Cardiac septum (tissue), 1 donor: ENCODE measurements at places on chromosomes 12 and 14. TPM values are rescaled to one million over a fixed set of nuclear protein-coding genes. Genes with fewer than 3 reads are reported as not detected.

GRCh38 chr12:124881123-124881522 is 17.5 kb upstream of the SCARB1 start:
- no peak for DNase-seq

DNA sequence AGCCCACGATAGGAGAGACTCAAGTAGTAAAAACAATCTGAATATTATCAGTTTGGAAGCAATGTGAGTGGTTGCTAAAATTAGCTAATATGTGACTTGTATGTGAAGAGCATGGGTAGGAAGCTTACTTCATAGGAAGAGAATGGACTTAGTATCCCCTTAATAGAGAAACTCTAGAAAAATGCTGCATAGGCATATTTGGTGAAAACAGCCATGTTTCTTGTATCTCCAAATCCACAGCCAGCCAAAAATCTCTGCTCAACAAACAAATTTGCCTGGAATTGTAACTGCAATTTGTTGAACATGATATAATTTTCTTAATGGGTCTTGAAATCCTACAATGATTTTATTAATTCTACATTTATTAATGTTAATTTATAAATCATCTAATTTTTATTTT is 1252.9 kb upstream of the TMEM132C start:
- DNase-seq: no peak

The BEST3 gene
- 0.73 TPM for total RNA-seq

The BBOF1 gene
- 3.9 TPM for total RNA-seq

- DNase-seq: peak; percentile 85
Measured at GRCh38 chr14:92951912-92952471, 29.0 kb downstream of the CHGA start.

The PARPBP gene
- total RNA-seq: 0.51 TPM

The ALG10 gene
- total RNA-seq: 3.5 TPM

The PTCSC3 gene
- not detected for total RNA-seq

- no peak for DNase-seq
Measured at GRCh38 chr14:85599939-85600338, 70.0 kb downstream of the FLRT2 start.

DNA sequence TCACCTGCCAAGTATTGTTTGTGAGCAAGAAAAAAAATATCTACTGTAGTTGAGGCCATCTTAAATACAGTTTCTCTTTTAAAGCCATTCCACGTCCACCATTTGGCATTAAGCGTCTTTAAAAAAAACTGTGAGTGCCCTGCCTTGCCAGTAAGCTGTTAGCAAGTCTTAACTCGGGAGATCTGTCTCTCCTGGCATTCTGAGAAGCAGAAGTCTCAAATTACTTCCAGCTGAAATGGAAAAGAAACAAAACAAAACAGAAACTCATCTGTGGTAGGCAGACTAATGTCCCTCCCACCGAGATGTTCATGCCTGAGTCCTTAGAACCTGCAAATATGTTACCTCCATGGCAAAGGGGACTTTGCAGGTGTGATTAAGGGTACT is 126.2 kb downstream of the CRADD start:
- no peak for DNase-seq

DNA sequence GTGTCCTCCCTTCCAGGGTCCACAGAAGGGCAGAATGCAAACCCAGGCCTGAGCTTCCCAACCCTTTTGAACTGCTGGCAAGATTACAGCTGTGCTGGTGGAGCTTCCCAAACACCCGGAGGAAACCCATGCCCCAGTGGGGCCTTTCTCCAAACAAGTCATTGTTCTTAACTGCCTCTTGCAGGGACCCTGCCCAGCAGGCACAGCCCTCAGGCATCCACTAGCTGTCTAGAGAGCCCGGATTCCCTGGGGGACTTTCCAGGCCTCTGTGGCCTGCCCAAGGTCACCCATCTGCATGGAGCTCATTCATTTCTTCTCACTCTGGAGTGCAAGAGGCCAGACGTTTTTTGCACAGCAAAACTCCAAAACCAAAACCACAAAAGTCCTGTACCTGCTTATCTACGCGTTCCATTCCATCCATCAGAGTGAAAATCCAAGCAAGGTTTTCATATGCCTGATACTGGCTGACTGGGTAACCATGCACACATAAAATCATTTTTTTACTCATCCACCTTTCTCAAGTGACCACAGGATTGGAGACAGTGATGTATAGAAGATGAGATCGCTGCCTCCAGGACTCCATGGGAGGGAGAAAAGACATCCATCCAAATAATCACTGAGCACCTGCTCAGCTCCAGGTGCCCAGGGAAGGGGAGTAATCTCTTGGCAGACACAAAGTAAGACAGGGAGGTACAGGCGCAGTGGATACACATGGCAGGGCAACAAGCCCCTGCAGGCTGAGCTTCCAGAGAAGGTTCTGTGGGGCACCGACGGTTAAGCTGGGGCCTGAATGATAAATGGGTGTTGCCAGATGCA is 17.2 kb upstream of the BDKRB2 start:
- DNase-seq: no peak

The PPP1R36 gene
- 0.94 TPM for total RNA-seq

GRCh38 chr12:113740699-113741098 is 225.4 kb downstream of the RBM19 start:
- no peak for DNase-seq

DNA sequence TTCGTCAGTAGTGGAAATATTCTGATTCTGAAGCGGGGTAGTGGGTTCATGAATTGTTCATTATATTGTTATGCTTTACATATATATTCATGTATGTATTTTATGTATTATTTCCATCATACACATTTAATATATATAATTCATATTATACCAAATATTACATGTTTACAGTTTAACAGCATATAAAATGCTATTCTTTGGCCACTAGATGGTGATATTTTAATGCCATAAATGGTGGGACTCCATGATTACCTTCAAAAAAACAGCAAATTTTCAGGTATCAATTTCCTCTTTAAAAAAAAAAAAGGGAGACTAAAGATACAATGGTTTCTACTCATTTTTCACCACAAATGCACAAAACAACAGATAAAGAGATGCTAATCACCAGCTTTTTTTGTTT is 41.0 kb downstream of the BDKRB1 start:
- DNase-seq: no peak

DNA sequence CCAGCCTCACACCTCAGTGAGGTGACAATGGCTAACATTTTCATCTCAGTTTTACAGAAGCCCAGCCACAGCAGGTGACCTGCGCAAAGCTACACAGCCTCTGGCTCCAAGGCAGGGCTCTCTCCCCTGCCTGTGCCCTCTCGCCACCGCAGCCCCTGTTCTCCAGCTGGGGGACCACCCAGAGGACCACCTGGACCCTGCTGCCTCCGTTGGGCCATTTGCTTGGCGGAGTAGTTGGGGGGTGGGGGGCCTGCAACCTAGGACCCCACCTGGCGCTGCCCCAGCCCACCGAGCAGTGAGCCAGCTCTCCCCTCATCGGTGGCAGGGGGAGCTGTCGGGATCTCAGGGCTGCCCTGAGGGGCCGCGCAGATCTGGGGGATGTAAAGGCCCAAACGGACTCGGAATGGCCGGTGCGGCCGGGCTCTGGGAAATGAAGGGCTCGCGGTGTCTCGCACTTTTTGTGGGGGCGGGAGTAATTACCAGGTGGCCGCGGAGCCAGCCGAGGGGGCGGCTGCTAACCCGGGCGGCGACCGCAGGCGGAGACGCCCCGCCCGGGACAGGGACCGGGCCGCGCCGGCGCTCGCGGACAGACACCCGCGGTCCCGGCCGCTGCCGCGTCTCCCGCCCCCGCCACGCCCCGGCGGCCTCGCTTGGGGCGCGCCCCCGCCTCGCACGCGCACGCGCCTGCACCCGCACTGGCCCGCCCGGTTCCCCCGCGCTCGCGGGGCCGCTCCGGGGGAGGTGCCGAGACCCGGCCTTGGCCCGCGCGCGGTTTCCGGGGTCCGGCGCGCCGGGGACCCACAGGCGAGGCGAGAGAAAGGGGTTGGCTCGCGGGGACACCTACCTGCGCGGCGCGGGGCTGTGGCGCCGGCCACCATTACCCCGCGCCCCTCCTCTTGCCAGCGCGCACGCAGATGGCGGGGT is 8.6 kb upstream of the GPR68 start:
- DNase-seq: no peak

DNA sequence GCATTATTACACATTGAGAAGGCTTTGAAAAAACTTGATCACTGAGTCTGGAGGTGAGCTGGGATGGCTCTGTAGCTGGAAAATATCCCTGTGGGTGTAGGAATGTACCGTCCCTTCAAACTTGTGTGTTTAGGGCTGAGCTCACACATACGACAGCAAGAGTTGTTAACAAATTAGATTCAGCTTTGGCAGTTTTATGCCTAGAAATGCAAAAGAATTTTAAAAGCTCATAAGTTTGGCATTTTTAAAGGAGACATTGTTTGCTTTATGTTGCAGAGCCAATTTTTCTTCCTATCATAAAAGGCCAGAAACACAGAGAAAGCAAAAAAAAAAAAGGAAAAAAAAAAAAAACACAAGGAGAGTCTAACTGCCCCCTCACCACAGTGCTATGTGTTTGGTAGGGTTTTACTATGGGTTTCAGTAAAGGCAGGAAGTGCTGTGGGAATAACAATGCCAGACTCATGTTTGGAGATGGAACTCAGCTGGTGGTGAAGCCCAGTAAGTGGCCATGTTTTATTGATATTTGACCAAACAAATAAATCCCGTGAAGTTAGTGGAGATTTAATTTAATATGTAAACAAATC is 78.4 kb downstream of the DAD1 start:
- no peak for DNase-seq

DNA sequence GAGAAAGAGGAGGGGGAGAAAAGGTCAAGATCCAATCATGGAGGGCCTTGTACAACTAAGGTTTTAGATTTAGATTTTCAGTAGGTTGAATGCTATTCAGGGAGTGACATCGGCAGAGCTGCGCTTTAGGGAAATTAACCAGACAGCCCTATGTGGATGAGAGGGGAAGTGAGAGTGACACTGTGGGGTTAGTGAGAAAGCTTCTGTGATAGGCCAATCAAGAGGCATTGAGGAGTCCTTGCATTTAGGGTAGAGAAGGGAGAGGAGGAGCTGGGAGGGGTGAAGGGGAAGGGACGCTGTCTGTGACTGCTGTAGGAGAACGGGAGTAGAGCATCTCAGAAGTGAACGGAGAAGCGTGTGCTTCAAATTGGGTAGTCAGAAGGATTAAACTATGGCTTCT is 3.4 kb downstream of the HSD17B6 start:
- no peak for DNase-seq

The MGP gene
- total RNA-seq: 677 TPM

DNA sequence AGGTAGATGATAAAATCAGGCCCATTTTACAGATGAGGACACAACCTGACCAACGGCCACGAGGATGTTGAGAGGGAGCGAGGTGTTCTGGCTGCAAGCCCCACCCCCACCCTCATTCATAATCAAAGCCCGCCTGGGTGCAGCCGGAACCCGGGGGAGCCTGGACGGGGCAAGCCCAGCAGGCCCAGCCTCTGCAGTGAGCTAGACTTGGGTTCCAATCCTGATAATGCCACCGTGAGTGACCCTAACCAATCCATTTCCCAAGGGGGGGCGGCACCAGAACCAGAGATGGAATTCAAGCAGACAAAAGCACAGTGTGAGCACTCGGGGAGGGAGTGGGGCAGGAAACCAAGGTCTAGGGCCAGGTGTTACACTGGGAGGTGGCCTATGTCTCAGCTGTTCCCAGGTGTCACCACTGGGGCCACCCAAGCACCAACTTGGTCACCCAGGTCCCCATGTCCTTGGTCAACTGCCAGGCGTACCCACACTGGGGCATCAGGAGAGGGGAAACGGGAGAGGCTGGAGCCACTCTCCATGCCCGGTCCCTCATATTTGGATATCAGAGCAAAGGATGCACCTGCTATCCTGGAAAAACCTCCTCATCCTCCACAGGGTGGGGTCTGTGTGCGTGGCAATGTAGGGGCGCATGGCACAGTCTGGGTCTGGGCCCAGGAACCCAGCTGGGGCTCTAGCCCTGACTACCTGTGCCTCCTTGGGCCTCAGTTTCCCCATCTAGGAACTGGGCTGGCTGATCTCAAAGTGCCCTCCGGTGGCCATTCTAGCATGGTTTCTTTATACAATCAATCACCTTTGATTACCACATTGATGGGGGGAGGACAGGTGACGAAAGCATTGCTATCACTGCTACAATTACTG is 58.4 kb downstream of the FAM222A start:
- DNase-seq: peak; percentile 70

GRCh38 chr12:56082967-56083366 is 3.0 kb downstream of the ERBB3 start:
- DNase-seq: no peak

DNA sequence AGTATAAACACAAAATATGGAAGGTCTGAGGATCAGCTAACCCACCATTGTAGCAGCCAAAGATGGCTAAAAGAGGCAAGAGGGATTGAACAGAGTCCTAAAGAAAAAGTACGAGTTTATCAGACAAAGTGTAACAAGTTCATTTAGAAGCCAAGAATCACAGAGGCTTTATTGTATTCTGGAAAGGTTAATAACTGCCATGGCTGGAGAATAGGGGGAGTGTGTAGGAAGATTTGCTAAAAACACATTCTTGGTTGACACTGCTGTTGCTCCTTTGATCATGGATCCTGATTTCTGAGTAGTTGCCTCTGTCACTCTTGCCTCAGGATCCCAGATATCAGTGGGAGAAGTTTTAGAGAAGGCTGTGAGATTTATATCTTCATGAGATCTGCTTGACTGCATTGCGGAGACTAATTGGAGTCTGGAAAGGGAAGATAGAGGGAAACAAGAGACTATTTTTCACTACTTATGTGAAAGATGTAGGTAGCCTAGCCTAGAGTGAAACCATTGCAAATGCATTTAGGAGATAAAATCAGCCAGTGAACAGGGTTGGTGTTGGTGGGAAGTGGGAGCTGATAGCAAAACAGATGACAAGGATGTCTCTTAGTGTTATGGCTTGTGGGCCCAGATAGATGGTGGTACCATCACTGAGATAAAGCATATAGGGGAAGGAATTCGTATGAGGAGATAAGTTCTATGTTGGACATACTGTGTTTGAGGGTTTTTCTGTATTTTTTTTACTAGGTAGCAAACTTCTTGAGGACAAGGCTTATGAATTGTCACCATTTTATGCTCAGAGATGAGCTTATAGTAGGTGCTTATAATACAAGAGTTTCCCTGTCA is 402.9 kb upstream of the PDE3A start:
- DNase-seq: no peak

DNA sequence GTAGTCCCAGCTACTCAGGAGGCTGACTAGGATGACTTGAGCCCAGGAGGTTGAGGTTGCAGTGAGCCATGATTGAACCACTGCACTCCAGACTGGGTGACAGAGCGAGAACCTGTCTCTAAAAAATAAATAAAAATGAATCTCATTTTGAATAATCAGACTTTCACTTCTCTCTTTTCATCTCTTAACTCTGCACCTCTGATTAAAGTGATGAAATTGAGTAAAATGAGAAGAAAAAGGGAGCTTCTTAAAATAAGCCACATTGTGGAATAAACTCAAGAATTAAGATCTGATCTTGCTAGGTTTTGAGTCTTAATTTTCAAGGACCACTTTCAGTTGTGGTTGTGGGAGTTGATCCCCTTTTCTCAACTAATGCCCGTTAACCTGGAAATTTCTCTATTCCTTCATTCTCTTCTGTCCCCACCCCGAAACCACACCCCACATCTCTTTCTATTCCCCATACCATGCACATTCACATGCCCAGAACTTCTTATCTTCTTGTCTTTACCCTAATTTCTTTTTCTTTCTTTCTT is 70.9 kb upstream of the ETV6 start:
- DNase-seq: no peak
